ENCODE measurements at places on chromosomes 2 and 18.

- no peak for DNase-seq
These were observed 19.9 kb upstream of the SMCHD1 start for GRCh38 chr18:2635586-2635985.

GRCh38 chr2:80073134-80073561, 231.4 kb downstream of the LRRTM1 start:
- no peak for DNase-seq

- no peak for DNase-seq
These were observed 1637.7 kb upstream of the LRRTM1 start for GRCh38 chr2:81942136-81942680.

GRCh38 chr2:37143974-37144373, 12.8 kb downstream of the EIF2AK2 start:
- DNase-seq, result no peak

- no peak for DNase-seq
These were observed 59.4 kb upstream of the CTLA4 start for GRCh38 chr2:203808046-203808750.

DNA sequence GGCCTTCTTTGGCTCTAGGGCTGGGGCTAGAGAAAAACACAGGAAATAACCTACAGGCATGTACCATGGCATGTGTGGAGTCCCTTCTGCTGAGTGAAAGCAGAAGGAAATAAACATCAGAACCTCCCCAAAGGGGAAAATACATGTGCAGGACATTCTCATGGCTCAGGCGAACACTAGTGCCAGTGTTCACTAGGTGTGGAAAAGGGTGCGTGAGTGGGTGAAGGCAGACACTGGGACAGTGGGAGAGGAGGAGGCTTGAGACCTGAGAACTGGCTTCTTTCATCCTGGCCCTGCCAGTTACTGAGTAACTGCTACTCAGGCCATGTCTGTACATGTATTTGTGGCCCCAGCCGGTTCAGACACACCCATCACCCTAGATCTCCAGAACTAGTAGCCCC, 268.2 kb downstream of the PRKCE start:
- DNase-seq, result no peak

- no peak for DNase-seq
These were observed 215.5 kb upstream of the RAB6C start for GRCh38 chr2:129763966-129764365.

- DNase-seq, result no peak
These were observed 20.0 kb downstream of the SLC66A2 start for GRCh38 chr18:79931475-79931874.

DNA sequence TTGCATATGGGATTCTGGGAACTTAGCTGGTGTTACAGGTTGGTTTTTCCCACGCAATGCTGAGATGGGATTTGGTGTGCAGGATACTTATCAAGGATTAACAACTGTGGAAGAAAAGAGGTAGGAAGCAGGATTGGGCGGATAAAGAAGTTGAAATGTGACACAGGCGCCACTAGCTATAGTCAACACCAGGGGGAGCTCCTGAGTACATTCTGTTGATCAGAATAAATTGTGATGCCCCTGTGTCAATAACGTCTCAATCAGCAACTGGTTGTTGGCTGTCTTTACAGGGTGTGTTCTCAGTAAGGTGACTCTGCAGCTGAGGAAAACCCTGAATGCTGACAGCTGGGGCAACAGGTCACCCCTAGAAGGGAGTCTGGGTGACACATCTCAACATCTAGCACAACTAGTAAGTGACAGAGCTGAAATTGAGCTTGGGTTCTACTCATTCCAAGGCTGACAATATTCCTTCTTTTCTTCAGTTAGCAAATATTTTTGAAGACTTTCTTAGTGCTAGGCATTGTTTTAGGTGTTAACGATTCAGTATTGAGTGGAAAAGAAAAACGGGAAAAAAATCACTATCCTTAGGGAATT, 143.0 kb downstream of the ARL6IP6 start:
- DNase-seq, result no peak

DNA sequence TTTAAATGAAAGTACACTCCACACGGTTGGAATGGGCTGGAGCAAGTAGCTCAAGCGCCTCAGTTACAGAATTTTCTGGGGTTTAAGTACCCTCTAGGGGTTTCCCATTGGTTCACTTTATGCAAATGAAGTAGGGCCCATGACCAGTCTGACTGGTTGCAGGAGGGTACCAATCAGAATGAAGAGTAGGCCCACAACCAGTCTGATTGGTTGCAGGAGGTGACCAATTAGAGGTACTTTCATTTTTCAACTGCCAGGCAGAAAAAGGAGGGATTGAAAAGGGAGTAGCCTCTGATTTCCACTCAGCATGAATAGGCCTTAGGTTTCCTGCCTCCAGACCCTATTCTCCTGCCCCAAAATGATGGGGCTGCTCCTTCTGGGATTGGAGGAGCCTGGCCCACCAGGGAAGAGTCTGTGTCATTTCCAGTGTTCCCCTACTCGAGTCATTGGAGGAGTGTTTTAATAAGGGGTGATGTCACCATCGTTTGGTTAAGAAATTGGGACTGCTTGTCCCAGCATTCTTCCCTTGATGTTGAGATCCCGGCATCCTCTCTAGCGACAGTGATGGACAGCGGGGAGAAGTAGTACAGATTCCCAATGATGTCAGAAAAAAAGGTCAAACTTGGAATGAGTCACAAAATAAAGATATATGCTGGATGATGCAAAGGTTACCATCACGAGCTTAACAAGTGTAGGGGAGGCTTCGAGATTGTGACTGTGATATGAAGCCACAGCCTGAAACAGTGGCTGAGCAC, 210.4 kb downstream of the SH3BP4 start:
- no peak for DNase-seq

DNA sequence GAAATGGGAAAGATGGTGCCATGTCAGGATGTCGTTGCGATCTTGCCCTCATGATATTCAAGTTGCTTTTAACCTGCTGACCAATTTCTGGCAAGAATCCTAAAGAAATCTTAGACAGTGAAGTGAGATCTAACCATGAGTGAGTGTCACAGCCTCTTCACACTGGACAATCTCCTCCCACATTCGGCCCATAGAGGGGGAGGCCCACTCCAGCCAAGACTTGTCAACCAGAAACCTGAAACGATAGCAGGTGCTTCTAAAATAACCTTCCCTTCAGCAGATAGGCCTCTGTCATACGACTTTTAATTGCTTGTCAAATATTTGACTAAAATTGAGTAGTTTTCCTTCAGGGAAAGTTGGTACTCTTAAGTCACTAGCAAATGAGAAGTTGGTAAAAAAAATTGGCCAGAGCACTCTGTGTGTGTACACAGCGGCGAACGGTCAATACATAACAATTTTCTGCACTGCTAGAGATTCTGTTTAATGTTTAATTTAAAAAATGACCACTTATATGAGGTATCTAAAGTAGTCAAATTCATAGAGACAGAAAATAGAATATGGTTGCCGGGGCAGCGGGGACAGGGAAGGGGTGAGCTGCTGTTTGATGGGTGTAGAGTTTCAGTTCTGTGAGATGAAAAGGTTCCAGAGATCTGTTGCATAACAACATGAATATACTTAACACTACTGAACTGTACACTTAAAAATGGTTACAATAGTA, 110.2 kb downstream of the VAPA start:
- DNase-seq, result no peak

DNA sequence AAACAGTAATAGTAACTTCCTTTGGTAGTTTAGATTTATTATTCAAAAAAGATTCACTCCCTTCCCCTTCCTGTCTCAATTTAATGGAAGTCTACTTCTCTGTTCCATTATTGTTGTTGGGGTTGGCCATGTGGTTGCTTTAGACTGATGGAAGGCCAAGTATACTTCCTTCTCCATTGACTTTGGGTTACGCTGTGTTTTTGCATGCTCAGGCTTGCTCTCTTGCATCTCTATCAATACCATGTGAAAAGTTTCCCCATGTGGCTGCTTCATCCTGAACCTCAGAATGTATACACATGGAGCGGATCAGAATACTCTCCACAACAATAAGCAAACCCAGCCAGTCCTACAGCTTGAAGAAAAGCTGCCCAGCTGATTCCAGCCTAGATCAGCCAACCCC, 20.3 kb downstream of the CFAP210 start:
- DNase-seq, result no peak

DNA sequence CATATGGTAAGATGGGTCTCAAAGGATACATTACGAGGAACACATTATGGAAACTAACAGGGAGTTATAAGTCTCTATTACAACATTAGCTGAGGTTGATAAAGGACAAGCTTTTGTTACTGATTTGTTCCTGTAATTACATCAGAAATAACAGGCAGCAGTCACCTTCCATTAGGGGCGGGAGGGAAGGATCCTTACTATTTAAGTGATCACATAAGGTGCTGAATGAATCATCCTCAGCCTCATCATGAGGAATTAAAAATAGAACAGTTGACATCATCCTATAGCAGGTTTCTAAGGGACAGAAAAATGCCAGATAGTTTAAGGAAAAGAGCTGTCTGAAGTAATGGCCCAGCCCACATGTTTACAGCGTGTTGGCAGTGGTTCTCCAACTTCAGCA, 86.9 kb upstream of the MGAT5 start:
- no peak for DNase-seq

DNA sequence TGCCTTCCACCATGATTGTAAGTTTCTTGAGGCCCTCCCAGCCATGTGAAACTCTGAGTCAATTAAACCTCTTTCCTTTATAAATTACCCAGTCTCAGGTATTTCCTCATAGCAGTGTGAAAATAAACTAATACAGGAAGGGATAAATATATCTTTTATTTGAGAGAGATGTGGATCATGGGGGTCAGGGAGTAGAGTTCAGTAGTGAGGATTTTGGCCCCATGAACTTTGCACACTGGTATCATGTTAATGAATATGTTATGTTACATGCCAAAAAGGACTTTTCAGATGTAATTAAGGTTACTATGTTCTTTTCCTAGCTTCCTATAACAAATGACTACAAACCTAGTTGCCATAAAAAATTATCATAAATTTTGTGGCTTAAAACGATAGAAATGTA, 1393.7 kb downstream of the DSC3 start:
- DNase-seq, result no peak

DNA sequence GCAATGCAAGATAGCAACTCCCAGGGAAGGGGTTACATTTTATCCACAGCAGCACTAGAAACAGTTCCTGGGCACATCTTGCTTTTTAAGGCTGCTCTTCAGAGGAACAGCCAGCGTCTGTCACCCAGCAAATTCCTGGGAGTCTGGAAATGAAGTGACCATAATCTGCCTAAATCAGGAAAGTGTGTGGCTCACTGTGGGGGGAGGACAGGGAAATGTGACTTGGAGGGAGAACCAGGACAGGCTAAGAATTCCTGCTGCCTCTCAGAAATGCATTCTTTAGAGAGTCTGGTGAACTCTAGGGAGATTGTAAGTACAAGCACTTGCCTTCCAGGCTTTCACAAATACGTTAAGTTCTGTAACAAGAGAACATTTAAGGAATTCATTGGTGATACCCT, 364.3 kb upstream of the SPHKAP start:
- no peak for DNase-seq

GRCh38 chr18:60292186-60292585, 80.4 kb downstream of the MC4R start:
- no peak for DNase-seq

DNA sequence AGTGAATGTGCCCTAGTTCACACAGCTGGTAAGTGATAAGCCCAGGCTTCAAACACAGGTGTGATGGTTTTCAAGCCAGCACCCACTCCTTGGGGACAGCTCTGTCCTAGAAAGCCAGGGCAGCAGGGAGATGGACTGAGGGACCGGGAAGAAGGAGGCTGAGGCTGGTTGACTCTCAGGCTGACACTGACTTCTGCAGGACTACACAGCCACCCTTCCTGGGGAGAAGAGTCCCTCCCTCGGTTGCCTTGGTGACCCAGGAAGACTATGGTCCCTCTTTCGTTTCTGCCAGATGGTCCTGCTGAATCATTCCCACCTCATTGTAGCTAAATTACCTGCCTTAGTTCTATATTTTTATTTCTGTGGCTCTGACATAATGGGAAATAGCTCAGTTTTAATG, 11.3 kb upstream of the FSHR start:
- DNase-seq, result no peak

DNA sequence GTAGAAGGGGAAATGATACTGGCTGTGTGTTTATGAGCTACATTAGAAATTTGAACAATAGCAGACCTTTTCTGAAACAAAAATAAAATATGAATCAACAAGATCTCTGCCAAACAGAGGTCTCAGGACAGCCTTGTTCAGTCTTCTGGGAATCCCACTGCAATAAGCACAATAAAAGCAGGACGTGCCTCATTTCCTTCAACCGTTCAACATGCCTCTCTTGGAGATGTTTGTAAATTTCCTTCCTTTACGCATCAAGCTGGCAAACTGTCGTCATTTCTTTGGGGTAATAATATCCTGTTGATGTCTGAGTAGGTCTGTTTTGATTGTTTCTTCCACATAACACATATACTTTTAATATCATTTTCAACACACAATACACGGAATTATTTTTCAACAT, 77.2 kb downstream of the TCF4 start:
- DNase-seq, result no peak

GRCh38 chr2:8676191-8676920, 5.5 kb upstream of the ID2 start:
- no peak for DNase-seq

- no peak for DNase-seq
These were observed 2.2 kb upstream of the NXPH2 start for GRCh38 chr2:138782383-138782782.

- DNase-seq, result no peak
These were observed 163.1 kb downstream of the TTC32 start for GRCh38 chr2:19738707-19739106.

DNA sequence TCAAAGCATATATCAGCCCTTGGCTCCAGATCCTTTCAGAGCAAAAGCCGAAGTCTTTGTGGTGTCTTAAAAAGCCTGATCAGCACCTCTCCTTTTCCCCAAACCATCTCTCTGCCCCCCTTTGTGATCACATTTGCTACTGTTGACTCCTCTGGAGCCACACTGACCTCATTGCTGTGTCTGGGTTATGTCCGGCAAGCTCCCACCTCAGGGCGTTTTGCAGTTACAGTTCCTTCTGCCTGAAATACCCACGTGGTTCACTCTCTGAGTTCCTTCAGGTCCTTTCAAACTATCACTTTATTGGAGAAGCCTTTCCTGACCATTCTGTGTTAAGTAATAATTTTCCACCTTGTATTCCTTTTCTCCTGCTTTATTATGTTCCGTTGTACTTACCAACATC, 11.8 kb downstream of the C2orf69 start:
- no peak for DNase-seq

- no peak for DNase-seq
These were observed 264.3 kb upstream of the RASGRP3 start for GRCh38 chr2:33212151-33212550.

DNA sequence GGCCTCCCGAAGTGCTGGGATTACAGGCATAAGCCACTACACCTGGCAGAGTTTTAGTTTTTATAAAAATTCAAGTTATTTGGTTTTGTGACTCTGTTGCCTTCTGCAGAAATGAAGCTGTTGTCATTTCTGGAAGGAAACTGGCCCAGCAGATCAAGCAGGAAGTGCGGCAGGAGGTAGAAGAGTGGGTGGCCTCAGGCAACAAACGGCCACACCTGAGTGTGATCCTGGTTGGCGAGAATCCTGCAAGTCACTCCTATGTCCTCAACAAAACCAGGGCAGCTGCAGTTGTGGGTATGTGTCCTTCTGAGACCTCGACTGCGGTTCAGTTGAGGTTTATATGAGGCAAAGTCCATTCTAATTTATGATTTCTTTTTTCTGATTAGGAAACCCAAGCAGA, 7.2 kb downstream of the MTHFD2 start:
- no peak for DNase-seq
